ENCODE measurements at places on chromosomes 4 and X. TPM values are rescaled to one million over a fixed set of nuclear protein-coding genes. Genes with fewer than 3 reads are reported as not detected.

The ZNF711 gene
- 3.4 TPM for total RNA-seq

The FDCSP gene
- not detected for total RNA-seq

The GRIA2 gene
- not detected for total RNA-seq

The SGCB gene
- 4.1 TPM for total RNA-seq

The KLB gene
- total RNA-seq: under 0.01 TPM

The SOD3 gene
- total RNA-seq: not detected

The CRLF2 gene
- not detected for total RNA-seq

The TFDP3 gene
- not detected for total RNA-seq

The GJB1 gene
- not detected for total RNA-seq

The IQSEC2 gene
- 2.7 TPM for total RNA-seq

The SPOCK3 gene
- total RNA-seq: 2.3 TPM

The GPR50 gene
- total RNA-seq: not detected

The PDGFRA gene
- total RNA-seq: not detected

The ARR3 gene
- not detected for total RNA-seq

The CXCL11 gene
- total RNA-seq: 0.68 TPM

The NPNT gene
- 19.7 TPM for total RNA-seq

The CXCL3 gene
- total RNA-seq: 3.3 TPM

The NR3C2 gene
- 0.34 TPM for total RNA-seq

The CDKL2 gene
- total RNA-seq: 3.0 TPM

The CFI gene
- not detected for total RNA-seq

The CFP gene
- total RNA-seq: under 0.01 TPM

The CENPVL1 gene
- total RNA-seq: not detected

The ZCCHC13 gene
- total RNA-seq: not detected

The XPNPEP2 gene
- total RNA-seq: not detected
